T-helper 17 cell (primary cell): ENCODE measurements at places on chromosomes 11 and 22. TPM values are rescaled to one million over a fixed set of nuclear protein-coding genes. Genes with fewer than 3 reads are reported as not detected.
A peak's percentile ranks its signal among the peaks of the same experiment; 100 is the strongest.

ADM2 gene
- total RNA-seq, result 1.7 TPM

SLC22A9 gene
- total RNA-seq, result not detected

EFEMP2 gene
- 5.1 TPM for total RNA-seq

CNTF gene
- 3.8 TPM for total RNA-seq

MS4A3 gene
- 1.2 TPM for total RNA-seq

VSIG2 gene
- total RNA-seq, result 0.57 TPM

TMEM191C gene
- total RNA-seq, result 3.4 TPM

LINC01488 gene
- not detected for total RNA-seq

APOL5 gene
- not detected for total RNA-seq

KCNK4 gene
- total RNA-seq, result not detected

OR52I1 gene
- total RNA-seq, result not detected

MYRF gene
- total RNA-seq, result 0.47 TPM

GRCh38 chr11:14306481-14306880 lies 52.5 kb downstream of the RRAS2 start:
- no peak for DNase-seq

- no peak for DNase-seq
Observed at GRCh38 chr11:284105-285020, 4.6 kb upstream of the PGGHG start.

GRCh38 chr11:67996622-67997474 lies 7.0 kb downstream of the UNC93B1 start:
- DNase-seq, result no peak

- no peak for DNase-seq
Observed at GRCh38 chr22:29275819-29276565, 7.9 kb downstream of the EWSR1 start.

GRCh38 chr22:48760481-48761390 lies 1066.9 kb downstream of the BRD1 start:
- DNase-seq, result no peak

- DNase-seq, result peak; percentile 97
Observed at GRCh38 chr22:36856121-36856791, 4.5 kb upstream of the NCF4 start.

GRCh38 chr11:118715837-118716260 lies 36.4 kb upstream of the TREH start:
- no peak for DNase-seq

- no peak for DNase-seq
Observed at GRCh38 chr11:96424693-96425092, 34.9 kb downstream of the JRKL start.

DNA sequence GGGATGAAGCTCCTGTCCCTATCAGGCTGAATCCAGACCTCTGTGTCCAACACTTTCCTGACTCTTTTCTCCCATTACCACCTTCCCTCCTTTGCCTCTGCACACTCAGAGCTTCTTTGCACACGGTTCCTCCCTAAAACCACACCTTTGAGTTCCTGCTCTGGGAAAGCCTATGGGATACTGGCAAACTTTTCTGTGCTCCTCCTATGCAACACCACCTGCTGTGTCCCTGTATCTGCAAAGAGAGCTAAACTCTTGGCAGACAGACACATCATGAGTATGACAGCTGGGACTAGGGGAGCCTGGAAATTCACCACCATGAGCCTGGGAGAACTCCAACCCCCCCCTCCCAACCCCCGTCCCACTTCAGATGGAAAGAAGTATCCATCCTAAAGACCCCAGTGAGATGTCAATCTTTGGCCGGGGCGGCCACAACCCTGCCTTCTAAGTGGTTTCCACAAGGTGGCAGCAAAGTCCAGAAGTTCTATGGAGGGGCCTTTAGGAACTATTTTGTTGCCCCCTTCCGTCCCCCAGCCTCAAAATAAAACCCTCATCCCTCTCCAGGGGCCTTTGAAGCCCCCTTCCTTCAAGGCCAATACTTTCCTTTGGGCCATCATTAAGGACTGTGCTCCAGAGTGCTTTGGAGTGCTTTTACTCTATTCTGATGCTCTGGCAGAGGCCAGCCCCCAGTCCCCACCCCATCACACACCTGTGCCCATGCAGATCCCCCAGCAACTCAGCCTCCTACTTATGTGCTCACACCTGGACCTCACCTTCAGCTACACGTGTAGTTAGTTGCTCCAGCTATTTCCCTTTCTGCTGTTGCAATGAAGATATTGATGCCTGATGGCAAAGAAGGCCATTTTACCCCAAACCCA lies 19.4 kb downstream of the HTR3A start:
- peak; percentile 19 for DNase-seq

- no peak for DNase-seq
Observed at GRCh38 chr11:114678125-114679036, at the start of gene NXPE2. NXPE2 (plus strand) TSS chr11:114678527; CDS start chr11:114678576, 49 bp downstream.

- DNase-seq, result no peak
Observed at GRCh38 chr11:134417871-134418840, 6.1 kb upstream of the B3GAT1 start.

DNA sequence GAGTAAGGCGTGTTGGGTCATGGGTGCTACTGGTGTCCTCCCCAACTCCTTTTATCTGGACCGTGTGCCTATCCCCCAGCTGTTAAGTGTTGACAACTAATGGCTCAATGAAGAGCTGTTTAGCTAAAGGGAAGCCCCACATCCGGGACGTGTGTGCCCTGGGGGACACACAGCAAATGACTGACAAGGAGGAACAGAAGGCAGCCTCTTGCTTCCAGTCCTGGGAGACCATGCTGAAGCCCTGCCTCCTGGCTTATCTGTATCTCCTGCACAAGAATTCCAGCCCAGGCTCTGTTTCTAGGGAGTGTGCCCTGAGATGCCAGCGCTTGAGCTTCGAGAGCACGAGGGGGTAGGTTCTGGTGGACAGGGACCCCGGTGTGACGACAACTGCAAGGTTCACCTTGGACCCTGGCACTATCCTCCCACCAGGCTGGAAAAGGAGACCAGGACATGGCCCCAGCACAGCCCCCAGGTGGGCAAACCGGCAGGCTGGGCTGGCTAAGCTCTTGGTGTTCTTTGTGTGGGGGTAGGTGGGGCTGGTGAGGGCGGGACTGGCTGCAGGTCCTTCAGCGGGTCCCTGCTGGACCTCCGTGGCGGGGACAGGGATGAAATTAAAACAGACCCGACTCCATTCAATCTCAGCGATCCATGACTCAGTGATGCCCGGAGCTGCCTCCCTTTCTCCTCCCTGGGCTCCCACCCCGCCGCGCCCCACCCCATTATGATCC lies 21.0 kb downstream of the ASCL2 start:
- no peak for DNase-seq

GRCh38 chr22:44787832-44788231 lies 35.5 kb downstream of the ARHGAP8 start:
- no peak for DNase-seq

DNA sequence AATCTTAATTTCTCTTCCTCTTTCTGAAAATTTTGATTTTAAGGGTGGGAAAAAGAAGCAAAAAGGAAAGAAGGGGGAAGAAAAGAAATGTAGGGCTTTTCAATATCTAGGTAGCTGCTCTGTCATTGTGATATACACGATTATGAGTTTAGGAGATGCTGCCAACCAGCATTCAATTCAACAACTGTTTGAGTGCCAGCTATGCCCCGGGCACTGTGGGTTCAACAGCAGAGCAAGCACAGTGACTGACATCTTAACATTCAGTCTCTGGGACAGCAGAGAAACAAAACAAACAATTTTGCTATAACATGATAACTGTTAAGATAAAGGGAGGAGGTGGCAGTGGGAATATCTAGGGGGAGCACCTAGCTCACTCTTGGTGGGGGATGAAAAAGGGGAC lies 91.6 kb downstream of the DBX1 start:
- no peak for DNase-seq

GRCh38 chr11:75236062-75236461 lies 4.5 kb upstream of the TPBGL start:
- no peak for DNase-seq

DNA sequence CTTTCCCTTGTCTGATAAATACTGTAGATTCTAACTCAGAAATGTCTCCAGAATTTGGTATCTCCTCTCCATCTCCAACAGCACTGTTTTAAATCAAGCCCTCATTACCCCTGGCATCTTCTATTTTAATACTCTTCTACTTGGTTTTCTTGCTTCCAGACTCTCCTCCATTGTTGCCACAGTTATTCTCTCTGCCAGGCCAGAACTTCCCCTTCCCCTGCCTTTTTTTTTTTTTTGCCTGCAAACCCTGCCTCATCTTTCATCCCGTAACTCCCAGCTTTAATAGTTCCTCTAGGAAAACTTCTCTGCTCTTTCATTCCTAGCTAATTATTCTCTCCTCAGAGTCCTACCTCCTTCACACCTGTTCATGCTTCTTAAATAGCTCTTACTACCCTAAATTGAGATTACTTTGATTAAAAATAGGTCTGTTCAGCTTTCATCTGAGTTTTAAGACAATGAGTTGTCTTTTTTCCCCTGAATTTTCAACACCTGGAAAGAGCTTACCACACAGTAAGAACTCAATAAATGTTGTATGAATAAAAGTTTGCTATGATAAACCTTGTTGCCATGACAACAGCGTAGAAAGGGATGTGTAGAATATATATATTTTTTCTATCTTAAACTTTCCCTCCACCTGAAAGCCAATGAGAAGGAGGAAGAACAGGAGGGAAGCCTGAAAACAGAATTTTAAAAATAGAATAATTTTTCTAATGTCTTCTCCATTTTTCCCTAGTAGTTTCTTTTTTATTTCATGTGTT lies 3.6 kb downstream of the IL18 start:
- no peak for DNase-seq

DNA sequence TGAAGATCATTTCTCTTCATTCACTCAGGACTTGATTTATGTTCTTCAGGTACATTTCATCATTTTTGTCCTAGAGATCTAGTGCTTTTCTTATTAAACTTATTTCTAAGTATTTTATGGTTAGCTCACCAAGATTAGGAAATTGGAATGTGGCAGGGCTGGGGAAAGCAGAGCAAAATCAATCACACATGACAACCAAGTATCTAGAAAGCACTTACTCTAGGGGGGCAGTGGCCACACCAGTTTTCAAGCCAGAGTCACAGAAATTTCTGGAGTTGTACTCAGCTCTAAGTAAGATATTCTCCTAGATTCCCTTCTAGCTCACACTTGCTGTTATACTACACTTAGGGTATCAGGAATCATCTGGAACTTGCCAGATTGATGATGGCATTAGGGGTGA lies 33.3 kb upstream of the MYEOV start:
- no peak for DNase-seq

DNA sequence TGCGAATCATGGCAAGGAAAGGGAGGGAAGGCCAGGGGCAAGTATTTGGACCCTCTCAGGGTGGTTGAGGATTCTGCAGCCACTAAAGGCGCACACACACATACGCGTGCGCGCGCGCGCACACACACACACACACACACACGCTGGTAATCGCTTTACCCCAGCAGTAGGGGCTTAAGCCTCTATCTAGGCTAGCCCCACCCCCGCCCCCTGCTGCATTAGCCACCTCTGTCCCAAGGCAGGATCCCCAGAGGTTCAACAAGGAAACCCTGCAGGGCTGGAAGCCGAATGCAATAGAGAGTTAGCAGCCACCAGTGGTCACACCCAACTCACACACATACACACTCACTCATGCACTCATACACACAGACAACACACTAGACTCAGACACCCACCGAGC lies 28.6 kb upstream of the ELFN2 start:
- DNase-seq, result no peak

GRCh38 chr22:31977939-31978338 lies 33.6 kb downstream of the YWHAH start:
- no peak for DNase-seq

DNA sequence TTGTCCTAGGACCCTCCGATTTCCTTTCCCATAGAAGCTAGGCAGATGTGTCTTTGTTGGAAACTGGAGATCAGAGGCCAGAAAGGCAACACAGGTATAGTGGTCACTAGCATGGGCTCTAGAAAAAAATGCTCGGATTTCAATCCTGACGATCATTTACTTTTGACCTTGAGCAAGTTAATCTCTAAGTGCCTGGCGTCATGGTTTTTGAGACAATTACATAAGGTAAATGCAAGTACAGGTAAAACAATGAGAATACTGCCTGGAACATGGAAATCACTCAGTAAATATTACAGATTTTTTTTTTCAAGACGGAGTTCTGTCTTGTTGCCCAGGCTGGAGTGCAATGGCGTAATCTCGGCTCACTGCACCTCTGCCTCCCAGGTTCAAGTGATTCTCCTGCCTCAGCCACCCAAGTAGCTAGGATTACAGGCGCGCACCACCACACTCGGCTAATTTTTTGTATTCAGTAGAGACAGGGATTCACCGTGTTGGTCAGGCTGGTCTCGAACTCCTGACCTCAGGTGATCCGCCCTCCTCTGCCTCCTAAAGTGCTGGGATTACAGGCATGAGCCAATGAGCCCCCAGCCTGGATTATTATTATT lies 1.1 kb upstream of the DENND5A start:
- DNase-seq, result no peak

GRCh38 chr11:32210556-32210955 lies 119.7 kb downstream of the RCN1 start:
- no peak for DNase-seq

- DNase-seq, result no peak
Observed at GRCh38 chr11:35619116-35619854, 1.0 kb downstream of the FJX1 start.

DNA sequence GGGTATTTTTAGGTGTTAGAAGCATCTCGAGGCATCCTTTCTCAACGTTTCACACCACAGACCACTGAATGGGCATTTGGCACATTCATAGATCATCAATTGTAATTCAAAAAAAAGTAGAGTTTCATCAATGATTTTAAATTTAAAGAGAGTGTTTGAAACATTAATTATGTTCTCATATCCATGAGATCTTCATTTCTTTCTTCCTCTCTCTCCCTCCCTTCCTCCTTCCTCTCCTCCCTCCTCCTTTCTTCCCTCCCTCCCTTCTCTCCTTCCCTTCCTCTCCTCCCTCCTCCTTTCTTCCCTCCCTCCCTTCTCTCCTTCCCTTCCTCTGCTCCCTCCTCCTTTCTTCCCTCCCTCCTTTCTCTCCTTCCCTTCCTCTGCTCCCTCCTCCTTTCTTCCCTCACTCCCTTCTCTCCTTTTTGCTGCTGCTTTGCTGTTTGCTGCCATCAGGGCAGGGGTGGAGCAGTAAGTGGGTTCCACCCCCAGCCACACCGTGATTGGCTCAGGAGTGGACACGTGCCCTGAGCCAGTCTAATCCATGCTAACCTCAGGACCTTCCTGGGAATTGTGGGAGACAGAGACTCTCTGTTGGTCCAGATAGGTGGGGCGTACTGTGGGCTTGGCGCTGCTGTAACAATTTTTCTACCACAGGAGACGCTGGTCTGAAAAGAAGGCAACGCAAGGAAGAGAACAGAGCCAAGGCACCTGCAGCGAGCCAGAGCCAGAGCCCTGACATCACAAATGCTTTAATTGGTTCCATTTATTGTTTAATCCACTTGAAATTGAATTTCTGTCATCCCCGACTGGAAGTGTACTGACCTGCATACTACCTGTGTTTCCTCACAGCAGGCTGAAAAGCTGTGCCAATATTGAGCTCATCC lies 33.7 kb upstream of the APOBEC3A start:
- no peak for DNase-seq

GRCh38 chr22:49398646-49399045 lies 429.0 kb downstream of the BRD1 start:
- no peak for DNase-seq

DNA sequence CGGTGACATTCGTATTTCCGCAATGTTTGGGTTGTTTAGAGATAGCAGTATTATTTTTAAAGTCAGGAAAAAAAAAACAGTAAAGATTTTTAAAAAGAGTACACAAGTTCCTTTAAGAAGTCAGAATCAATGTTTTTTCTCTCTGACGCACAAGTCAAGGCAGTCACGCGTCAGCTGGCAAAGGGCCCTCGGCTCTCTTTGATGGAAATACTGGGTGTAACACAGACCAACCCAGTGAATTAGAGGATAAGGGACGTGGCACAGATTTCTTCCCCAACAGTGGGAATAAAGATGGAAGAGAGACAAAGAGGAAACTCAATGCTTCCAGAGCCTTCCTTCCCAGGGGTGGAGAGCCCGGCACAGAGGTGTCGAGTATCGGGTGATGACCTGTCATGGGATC lies 13.4 kb downstream of the ASCC2 start:
- no peak for DNase-seq
